ENCODE measurements at places on chromosomes 2 and 18.
A peak's percentile ranks its signal among the peaks of the same experiment; 100 is the strongest.

DNA sequence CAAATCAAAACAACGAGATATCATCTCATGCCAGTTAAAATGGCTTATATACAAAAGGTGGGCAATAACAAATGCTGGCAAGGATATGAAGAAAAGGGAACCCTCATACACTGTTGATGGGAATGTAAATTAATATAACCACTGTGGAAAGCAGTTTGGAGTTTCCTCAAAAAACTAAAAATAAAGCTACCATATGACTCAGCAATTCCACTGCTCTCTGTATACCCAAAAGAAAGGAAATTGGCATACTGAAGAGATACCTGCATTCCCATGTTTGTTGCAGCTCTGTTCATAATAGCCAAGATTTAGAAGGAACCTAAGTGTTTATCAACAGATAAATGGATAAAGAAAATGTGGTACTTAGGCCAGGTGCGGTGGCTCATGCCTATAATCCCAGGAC is 124.8 kb downstream of the MSTN start:
- DNase-seq = no peak

GRCh38 chr18:32909798-32910561 is 137.2 kb upstream of the KLHL14 start:
- no peak for DNase-seq

GRCh38 chr2:156129227-156129626 is 203.3 kb downstream of the NR4A2 start:
- DNase-seq = no peak

- DNase-seq = no peak
These were observed 189.3 kb upstream of the MYT1L start for GRCh38 chr2:2520401-2520811.

DNA sequence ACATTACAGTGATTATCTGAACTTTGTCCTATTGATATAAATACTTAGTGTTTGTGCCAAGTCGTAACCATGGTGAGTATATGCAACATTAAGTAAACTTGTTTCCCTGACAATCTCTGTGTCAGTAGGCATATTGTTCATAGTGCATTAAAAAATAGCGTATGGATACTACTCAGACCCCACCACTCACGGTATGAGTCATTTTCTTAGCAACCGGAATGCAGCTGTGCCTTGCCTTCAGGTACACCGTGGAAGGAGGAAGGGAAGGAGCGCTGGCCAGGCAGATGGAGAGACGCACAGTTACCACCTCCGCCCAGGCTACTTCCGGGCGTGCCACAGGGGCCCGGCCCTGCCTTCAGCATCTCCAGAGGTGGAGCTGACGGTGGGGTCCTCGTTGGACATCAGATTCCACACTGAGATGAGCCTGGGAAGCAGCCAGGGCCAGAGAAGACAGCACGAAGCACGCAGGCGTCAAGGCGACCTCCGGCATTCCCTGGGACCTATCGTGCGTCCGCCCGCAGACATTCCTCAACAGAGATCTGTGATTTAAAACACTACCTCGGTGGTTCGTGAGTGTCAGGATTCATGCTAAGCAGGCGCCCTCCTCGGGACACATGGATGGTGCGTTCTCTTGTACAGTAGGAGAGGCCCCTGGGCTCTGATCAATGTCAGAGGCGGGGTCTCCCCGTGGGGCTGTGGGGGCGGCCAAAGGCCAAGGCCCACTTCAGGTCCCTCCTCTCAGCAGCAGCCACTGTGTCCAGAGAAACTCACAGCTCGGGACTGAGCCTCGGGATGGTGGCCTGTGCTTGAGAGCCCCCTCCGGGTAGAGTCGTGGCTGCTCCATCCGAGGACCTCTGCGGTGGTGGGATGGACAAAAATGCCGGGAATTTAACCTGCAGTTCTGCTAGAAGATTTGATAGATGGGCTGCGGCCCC is 82.2 kb upstream of the HDAC4 start:
- DNase-seq = no peak

DNA sequence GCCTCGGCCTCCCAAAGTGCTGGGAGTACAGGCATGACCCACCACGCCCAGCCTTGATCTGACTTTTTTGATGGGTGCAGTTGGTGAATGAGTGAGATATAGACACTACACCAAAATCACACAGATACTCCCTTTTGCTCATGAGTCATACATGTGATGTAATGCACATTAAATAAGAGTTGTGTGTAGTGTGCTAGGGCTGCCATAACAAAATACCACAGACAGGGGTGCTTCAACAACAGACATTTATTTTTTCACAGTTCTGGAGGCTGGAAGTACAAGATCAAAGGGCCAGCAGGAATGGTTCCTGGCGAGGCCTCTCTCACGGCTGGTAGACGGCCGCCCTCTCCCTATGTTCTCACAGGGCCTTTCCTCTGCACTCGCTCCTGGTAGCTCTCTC is 46.6 kb downstream of the GBX2 start:
- DNase-seq = no peak

GRCh38 chr2:154425994-154426393 is 272.5 kb upstream of the KCNJ3 start:
- no peak for DNase-seq

DNA sequence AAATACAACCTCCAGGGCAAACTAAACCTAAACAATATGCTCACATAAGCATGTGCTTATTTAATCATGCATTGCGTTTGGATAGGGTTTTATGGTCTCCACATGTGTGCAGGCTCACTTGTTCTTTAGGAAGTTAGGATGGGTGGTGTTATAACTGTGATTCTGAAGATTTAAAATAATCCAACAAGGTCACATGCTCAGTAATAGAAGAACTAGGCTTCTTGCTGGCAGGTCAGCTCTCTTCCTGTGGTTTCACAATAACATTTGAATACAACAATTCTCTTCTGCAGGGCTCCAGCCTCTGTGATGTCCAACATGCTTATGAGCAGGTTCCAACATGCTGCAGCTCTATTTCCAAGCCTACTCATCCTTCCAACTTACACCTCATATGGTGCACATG is 84.0 kb downstream of the MYL12B start:
- no peak for DNase-seq

- DNase-seq = no peak
These were observed 709 bp downstream of the UGP2 start for GRCh38 chr2:63842149-63843061.

DNA sequence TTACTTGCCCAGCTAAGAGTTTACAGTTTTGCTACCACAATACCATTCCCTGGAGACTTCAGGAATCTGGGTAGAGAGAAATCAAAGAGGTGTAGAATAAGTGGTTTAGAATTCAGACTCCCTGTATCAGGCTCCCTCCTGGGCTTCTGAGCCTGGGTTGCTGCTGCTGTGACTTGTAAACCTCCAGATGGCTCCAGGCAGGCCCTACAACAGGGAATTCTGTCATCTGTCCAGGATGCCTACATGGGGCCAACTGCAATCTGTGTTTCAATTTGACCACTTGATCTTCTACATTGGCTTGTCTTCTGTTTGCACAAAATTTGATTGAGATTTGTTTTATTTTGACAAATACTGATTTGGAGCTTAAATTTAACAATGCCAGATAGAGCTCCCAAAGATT is 183.9 kb downstream of the RAD51AP2 start:
- DNase-seq = no peak

DNA sequence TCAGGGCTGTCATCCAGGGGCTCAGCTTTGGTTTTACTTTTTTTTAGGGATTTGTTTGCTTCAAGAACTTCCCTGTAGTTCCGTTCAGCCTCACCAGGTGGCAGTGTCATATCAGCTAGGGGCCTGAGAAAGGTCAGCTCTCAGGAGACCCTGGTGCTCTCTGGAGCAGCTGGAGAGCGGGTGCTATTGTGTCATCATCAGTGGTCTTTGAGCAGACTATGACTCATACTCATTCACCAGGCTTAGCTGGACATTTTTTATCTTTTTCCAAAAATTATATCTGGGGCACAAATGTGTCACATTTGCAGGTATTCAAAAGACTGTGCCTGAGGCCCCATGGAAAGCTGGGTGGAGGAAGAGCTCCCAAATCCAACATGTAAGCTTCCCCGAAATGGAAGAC is 24.4 kb downstream of the ZNF892 start:
- DNase-seq = peak; percentile 8

- DNase-seq = no peak
These were observed 867.1 kb upstream of the ZEB2 start for GRCh38 chr2:145386973-145387372.

GRCh38 chr2:240573516-240574385 is 5.5 kb downstream of the RNPEPL1 start:
- no peak for DNase-seq

DNA sequence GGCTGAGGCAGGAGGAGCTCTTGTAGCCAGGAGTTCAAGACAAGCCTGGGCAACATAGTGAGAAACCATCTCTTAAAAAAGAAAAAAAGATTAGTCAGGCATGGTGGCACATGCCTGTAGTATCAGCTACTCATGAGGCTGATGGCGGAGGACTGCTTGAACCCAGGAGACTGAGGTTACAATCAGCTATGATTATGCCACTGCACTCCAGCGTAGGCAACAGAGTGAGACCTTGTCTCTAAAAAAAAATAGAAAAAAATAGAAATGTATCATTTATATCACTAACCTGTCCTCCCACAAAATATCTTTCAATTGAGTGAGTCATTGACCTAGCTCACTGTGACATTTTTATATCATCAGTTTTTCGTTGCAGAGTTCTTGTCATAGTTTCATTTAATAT is 152.5 kb downstream of the DTNA start:
- DNase-seq = no peak

DNA sequence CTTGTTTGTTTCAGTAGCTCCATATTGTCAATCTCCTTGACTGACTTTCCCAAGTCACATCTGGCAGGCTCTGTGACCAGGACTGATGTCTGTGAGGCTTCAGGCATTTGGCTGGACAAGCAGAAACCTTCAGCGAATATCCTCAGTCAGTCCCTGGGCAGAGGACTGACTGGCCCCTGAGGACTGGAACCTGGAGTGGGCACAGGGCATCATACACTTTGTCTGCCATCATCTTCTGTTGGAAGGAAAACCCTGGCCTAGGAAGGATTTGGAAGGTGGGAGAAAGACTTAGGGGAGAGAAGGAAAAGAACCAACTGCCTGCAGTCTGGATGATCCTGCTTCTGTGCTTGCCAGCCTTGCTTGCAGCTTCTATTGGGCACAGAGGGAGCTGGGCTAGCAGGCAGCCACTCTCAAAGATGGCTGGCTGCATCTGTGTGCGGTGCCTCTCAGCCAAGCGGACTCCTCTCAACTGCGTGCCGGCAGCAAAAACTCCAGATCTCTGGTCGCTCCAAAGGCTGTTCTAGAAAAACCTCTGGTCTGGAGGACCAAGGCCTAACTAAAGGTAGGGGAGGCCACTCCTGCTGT is 126.8 kb downstream of the MARCHF4 start:
- no peak for DNase-seq

GRCh38 chr2:135043345-135043744 is 3.9 kb downstream of the MAP3K19 start:
- DNase-seq = no peak

GRCh38 chr2:196840171-196840570 is 31.0 kb upstream of the C2orf66 start:
- DNase-seq = no peak

DNA sequence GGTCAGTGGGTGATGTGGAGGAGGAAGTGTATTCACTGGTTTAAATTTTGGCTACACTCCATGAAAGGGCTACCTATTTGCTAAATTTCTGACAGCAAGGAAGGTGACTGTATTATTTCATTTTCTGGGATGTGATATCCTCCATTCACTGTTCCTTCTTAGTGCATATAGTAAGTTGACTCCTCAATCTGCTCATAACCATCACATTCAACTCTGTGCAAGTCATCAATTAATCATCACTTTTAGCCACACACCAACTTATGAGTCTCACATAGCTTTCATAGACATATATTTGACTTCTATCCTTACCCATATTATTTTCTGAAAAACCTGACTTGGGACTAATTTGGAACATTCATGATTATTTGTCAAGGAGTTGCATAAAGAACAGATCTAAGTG is 16.9 kb downstream of the KLHL41 start:
- no peak for DNase-seq

- DNase-seq = no peak
These were observed 286.4 kb downstream of the GALNT13 start for GRCh38 chr2:154158101-154158500.

DNA sequence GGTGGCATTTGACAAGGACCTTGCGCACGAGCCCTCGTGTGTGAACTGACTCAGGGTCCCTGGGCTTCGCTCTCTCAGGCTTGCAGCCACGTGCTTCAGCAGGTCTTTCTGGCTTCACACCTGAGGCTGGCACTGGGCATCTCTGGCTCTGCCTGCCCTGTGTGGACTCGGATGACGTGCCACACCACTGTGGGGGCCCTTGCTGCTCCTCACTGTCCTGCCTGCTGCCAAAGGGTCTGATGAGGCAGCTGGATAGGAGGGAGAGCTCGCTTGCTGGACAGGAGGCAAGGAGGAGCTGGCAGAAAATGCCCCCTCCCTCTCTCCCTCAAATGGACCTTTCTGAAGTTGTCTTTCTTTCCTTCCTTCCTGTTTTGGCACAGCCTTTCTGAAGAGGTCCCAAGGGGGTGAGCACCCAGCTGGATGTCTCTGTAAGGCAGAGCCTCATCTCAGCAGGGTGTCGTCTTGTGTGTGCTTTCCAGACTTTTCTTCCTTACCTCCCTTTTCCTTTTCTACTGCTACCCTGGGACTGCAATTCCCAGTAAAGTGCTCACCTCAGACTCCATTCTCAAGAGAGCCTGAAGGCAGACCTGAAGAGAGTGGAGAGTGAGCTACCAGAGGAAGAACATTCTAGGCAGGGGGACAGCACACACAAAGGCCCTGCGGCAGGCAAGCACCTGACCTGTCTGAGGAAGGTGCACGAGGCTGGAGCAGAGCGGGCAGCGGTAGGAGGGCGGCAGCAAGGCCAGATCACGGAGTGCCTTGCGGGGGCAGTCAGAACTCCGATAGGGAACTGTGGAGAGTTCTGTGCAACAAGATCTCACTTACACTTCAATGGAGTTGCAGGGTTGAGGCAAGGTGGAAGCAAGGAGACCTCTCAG is 5.3 kb downstream of the PER2 start:
- no peak for DNase-seq

- no peak for DNase-seq
These were observed 49.7 kb downstream of the CYRIA start for GRCh38 chr2:16615687-16616615.

DNA sequence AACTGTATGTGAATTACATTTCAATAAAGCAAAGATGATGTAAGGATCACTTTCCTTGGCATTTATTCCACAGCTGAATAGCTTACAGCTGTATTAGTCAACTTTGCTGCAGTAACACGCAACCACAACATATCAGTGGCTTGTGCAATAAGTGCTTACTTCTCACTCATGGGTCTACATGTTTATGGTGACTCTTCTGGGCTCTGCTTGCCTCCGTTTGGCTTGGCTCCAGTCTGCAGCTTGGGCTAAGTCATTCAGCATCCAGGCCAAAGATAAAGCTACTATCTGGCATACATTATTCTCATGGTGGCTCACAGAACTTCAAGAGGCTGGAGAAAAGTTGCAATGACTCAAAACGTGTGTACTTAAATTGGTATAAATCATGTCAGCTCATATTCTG is 355.0 kb downstream of the RNF144A start:
- DNase-seq = no peak

- no peak for DNase-seq
These were observed 6.4 kb upstream of the CLEC4F start for GRCh38 chr2:70826696-70827350.

DNA sequence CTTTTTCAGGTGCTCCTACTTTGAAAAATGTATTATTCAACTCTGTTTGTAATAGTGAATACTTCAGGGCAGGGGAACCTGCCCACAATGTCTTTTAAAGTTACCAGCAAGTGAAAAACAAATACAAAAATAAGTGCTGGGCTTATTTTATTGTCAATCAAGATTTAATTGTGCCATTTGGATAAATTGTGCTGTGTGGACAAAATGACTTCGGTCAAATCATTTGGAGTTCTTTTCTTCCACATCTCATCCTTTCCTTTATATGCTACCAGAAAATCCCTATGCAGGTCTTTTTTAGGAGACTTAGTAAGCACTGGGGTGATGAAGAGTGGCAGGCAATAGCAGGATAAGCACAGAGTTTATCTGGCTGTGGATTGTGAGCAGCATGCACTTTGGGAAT is 63.9 kb downstream of the NYAP2 start:
- no peak for DNase-seq

Measured in CMK (cell line).